ENCODE measurements at places on chromosomes 5 and 9.

GRCh38 chr9:69585571-69585970 lies 86.6 kb downstream of the APBA1 start:
- no peak for DNase-seq

- DNase-seq, result no peak
Observed at GRCh38 chr9:100222674-100223073, 123.6 kb downstream of the INVS start.

- no peak for DNase-seq
Observed at GRCh38 chr5:40988746-40989510, 79.6 kb downstream of the C7 start.

DNA sequence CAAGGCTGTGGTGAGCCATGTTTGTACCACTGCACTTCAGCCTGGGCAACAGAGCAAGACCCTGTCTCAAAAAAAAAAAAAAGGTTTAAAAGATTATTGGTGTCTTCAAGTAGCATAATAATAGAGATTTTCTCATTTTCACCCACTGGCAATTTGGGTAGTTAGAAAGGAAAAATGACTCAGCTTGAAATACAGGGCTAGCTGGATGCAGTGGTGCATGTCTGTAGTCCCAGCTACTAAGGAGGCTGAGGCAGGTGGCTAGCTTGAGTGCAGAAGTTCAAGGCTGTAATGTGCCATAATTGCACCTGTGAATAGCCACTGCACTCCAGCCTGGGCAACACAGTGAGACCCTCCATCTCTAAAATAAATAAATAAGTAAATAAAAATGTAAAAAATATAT lies 111.1 kb downstream of the ARRDC3 start:
- peak; percentile 67 for DNase-seq

DNA sequence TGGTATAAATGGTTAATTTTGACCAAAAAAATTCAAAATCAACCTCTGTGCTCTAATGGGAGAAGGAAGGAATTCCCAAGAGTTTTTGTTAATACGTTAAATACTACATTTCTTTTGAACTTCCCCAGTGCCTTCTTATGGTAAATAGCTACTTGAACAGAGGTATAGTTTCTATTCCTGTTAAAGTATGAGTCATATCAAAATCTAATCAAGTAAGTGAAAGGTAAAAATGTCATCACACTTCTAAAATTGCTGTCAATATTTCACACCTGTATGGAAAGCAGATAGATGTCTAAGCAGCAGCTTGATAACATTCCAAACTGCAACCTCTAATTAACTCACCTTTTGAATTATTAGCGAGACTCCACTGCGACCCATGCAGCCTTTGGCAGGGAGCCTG lies 214.1 kb upstream of the MEF2C start:
- DNase-seq, result peak; percentile 64

DNA sequence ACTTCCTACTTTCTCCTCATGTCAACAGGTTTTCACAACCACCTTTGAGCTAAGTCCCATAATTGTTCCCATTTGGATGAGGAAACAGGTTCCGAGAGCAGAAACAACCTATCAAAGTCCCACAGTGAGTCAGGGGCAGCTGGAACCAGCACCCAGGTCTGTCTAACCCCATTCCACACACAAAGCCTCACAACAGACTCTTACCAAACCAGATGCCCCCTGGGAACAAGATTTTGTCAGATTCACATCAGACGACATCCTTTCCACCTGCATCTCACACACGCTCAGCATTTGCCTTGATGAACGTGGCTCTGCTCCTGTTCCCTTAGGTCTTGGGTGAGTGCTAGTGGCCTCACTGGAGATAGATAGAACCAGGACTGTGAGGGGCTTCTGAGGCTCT lies 17.0 kb downstream of the SWI5 start:
- DNase-seq, result no peak

DNA sequence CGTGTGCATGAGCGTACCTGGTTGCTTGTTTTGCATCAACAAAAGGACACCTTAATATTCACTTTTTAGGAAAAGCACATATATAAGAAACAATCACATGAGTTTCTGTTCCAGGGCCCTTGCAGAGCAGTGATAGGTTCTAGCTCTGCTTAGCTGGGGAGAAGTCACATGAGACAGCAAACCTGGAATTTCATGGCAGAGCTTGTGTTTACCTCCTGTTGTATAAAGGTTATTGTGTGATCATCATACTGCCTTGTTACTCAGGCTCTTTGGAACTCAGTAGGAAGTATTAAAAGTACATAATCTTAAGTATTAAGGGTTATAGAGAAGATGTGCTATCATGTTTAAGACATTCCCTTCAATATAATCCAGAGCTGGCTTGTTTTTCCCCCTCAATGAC lies 18.0 kb upstream of the VLDLR start:
- no peak for DNase-seq

DNA sequence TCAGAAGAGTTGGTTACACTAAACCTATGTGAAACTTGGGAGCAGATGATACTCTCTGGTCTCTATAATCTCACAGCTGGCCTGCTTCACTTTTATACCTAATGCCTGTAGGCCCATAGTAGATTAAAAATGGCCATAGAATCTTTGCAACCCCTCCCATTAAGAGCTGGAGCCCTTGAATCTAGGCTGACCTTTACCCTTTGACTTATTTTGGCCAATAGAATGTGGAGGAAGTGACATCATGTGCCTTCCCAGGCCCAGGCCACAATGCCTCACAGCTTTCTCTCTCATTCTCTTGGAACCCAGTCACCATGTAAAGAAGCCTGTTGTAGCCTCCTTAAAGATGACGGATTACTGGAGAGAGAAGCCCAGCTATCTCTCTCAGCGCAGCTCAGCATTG lies 251.0 kb downstream of the NR3C1 start:
- no peak for DNase-seq

- DNase-seq, result peak; percentile 22
Observed at GRCh38 chr5:96175090-96175489, 213.4 kb upstream of the ELL2 start.

DNA sequence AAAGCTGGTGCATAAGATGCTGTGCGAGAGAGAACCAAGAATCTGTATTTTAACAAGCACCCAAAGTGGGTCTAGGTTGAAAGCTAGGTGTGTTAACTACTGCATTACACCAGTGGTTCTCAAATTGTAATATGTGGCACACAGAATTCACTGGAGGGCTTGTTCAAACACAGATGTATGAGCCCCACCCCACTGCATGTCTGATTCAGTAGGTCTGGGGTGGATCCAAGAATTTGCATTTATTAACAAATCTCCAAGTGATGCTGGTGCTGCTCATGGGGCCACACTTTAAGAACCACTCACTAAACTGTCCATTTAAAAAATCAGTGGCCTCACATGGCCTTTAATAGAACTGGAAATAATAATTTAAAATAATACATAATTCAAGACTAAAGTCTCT lies 40.4 kb downstream of the LPAR1 start:
- DNase-seq, result no peak

DNA sequence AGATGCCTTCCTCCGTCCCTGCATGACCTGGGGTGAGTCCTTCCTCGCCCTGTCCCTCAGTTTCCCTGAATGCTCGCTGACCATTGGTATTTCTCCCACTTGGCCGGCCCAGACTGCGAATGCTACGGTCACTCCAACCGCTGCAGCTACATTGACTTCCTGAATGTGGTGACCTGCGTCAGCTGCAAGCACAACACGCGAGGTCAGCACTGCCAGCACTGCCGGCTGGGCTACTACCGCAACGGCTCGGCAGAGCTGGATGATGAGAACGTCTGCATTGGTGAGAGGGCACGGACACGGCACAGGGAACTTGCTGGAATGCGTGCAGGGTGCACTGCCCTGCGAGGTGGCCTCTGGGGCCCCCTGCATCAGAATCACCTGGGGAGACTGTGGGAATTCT lies 77.1 kb downstream of the NTNG2 start:
- DNase-seq, result no peak

DNA sequence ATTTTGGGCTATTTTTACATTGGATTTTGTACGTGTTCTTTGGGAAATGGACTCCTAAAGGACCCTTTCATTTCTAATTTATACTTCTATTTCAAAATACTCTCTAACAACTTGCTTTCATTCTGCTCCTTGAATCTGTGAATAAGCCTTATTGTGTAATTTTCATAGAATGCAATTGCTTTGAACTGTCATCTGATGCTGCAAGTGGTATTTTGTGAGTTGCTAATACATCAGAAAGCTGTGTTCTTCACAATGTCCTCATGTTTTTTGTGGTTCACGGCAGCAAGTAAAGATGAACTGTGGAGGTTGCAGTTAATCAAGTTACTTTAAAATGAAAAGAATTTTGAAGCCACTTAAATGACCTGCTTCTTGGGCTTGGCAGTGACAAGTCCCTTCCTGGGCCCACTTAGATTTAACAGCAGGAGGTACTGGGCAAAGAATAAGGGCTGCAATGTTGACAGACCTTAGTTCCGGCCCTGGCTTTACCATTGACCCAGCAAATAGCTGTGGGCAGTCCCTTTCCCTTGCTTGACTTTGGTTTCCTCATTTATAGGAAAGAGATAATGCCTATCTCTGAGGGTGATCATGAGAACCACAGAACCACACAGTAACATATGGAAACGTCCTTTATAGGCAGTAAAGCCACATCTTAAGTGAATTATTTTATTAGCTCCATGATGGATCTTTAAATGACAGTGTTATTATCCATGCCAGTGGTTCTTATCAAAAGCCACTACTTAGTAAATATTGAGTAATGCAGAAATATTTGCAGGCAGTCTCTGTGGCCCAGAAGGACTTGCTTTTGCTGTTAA lies 54.8 kb downstream of the IQGAP2 start:
- no peak for DNase-seq

DNA sequence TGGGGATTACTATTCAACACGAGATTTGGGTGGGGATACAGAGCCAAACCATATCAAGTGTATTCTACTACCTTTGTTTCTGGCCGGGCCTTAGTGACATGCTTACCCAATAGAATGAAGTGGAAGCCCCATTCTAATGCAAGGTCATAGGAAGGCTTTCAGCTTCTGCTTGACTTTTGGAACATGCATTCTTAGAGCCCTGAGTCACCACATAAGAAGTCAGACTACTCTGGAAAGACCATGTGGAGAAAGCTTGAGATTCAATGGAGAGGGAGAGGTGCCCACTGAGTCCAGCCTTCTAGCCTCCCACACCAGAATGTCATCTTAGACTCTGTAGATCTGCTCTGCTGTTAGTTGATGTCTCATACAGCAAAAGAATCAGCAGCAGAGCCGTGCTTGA lies 155.7 kb upstream of the FBN2 start:
- no peak for DNase-seq

GRCh38 chr9:286071-286740 lies 71.5 kb downstream of the DOCK8 start:
- no peak for DNase-seq

DNA sequence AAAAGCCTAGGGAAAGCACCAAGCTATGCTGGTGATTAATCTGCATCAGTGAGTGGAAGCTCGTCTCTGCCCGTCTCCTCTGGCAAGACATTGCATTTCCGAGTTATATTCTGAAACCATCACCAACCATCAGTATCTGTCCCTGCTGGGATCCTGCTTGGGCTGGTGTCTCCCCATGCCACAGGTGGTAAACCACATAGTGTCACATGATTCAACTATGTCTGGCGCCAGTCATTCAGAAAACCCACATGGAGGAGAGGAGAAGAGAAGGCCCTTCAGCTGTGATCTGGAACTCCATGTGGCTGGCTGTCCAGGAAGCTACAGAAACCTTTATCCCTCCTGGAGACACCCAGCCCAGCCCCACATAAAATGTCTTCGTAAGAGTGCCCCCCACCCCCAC lies 4.8 kb downstream of the IL9 start:
- no peak for DNase-seq

DNA sequence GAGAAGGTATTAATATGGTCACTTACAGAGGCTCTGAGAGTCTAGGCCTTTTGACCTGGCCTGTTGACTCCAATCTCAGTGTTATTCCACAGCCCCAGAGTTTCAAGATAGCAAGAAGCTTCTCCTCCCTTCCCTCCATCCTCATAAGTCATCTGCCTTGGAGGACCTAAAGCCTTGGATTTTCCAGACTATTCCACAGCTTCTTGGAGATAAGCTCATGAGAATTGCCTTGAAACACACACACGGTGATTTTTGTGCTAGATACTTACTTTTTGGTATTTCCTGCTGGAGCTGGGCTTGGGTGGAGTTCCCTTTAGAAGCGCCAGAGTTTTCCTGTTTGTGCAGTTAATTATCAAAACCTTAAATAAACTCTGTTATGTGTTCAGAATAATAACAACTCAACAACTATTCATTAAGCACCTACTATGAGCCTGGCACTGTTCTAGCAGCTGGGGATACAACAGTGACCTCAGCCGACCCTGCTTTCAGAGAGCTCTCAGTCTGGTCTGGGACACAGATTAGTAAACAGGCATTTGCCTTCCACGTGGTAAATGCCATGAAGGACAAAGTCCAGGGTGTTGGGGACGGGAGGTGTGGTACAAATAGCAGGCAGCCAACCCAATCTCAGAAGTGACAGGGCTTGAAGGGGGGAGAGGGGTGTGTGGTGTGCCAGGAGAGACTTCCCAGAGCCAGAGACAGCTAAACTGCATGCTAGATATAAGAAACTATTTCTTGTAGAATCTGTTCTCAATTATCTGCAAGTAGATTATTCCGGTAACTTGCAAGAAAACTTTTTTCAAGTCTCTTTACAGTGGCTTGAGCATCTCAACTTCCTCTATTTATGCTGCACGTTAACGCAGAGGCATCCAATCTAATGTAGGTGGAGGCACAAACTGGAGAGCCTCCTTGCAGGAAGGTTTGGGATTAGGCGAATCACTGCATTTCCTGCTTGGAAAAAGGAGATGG lies 55.9 kb upstream of the KLF9 start:
- DNase-seq, result no peak

DNA sequence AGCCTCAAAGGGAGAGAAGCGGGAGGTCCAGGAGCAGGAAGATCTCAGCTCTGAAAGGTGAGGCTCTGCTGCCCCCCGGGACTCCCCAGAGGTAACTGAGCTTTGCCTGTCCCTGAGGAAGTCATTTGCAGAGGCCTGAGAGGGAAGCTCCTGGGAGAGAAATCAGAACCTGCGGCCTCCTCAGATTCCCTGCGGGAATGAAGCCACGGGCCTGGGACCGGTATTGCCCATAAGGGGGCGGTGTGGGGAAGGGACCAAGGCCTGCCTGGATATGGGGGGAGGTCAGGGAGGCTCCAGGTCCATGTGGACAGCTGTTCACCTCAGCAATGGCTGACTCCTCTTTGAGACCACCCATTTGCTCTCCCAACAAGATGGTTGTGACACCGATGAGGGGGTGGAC lies 1.3 kb downstream of the SPATA31E1 start:
- DNase-seq, result no peak

- no peak for DNase-seq
Observed at GRCh38 chr5:158142156-158142555, 283.2 kb upstream of the CLINT1 start.

GRCh38 chr9:115944166-115944948 lies 209.2 kb upstream of the PAPPA start:
- no peak for DNase-seq

DNA sequence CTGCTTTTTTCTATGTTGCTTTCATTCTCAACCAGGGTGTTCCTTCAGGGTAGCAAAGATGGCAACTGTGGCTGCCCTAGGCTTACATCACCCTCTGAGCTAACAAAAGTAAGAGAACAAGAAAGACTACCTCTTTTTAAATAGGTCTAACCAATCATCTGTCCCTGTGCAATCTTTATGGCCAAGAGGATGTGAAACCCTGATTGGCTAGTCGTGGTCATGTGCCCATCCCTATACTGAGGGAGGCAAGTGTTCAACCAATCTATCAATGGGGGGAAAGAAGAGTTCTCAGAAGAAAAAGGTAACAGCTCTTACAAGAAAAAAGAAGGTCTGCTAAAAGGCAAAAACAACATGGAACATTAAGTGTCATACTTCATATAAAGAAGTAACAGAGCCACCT lies 11.7 kb upstream of the SNCAIP start:
- no peak for DNase-seq

All from GM06990 (cell line).